ENCODE measurements at places on chromosomes 3 and 15. TPM values are rescaled to one million over a fixed set of nuclear protein-coding genes. Genes with fewer than 3 reads are reported as not detected.

GRCh38 chr3:119585856-119586570, 6.7 kb downstream of the ADPRH start:
- no peak for DNase-seq

- no peak for DNase-seq
Observed at GRCh38 chr15:40808861-40809450, 1.7 kb upstream of the DNAJC17 start.

- DNase-seq, result no peak
Observed at GRCh38 chr3:63768386-63768785, 50.7 kb upstream of the C3orf49 start.

- peak; percentile 90 for DNase-seq
Observed at GRCh38 chr3:13479582-13480339, at the start of gene HDAC11. Gene HDAC11 (plus strand): TSS chr3:13480306. CDS start chr3:13480348, 42 bp downstream.

DNA sequence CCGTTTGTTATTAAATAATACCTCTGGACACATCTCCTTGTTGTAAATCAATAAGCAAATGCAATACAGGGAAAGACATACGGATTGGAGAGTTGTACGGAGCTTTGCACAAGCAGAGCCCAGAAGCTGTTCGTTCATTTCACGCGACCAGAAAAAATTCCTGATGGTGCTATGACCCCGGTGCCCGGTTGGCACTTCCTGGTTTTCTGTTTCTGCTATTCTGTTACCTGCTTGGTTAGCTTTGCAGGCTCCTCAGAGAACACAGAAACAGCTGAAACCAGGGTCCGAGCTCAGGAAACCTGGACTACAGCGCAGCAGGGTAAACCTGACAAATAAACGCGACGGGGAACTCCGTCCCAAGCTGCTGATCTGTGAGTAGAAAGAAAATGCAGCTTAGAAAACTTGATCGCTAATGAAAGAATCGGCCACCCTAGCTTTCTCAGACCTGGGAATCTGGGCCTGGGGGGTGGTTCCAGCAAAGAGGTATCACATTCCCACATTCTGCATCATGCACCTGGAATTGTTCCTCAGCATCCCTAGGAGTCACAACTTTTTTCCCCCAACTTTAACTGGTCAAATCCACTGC, 845 bp downstream of the CNTN3 start:
- no peak for DNase-seq

DNA sequence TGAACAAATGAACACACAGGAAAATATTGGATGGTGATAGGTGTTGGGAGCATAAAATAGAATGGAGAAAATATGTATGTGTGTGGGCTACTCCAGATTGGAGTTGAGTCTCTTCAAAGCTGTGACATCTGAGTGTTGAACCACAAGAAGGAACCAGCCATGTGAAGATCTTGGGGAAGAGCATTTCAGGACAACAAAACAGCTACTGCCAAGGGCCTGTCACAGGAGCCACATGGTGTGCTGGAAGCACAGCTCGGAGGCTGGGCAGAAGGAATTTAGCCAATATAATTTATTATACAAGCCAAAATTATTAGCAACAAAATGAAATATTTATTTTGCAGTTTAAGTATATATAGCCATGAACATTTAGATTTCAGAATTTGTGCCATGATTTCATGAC, 108.3 kb upstream of the FGF7 start:
- DNase-seq, result no peak

DNA sequence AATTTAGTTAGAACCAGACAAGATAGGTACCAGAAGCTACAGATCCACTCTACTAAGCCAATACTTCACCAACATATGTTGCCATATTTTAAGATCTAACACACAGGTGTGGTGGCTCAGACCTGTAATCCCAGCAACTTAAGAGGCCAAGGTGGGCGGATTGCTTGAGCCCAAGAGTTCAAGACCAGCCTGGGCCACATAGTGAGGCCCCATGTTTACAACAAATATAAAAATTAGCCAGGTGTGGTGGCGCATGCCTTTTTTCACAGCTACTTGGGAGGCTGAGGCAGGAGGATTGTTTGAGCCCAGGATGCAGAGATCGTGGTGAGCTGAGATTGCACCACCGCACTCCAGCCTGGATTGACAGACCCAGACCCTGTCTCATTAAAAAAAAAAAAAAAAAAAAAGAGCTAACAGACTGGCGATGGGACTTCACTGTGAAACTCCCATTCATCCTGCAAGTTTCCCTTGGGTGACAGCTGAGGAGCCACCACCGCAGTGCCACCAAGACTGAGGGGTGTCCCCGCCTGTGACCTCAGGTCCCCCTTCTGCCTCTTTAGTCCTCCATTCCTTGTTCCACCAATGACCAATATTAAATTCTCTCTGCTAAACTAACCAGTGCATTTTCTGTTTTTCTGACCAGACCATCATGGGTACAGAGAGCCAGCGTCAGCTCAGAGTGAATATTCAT, 163.3 kb downstream of the OR4M2 start:
- DNase-seq, result no peak

GRCh38 chr3:55105647-55106046, 177.8 kb upstream of the LRTM1 start:
- DNase-seq, result no peak

DNA sequence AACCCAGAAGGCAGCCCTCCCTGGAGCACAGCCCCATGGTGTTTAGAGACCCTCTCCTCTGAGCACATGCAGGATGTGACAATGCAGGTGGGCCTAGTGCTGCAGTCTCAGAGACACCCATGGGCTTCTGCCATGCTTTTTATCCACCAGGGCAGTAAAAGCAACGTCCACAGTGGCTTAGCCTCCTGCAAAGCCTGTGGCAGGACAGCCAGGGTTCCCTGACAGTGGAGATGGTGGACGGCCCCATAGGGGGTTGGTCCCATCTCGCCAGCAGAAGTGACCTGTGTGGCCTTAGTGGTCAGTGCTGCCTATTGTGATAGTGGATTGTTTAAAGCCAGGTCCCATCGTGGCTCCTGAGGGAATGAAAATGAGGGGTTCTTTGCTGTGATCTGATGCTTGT, 46.6 kb downstream of the APBA2 start:
- no peak for DNase-seq

- DNase-seq, result no peak
Observed at GRCh38 chr3:38001456-38002081, 11.0 kb downstream of the VILL start.

- no peak for DNase-seq
Observed at GRCh38 chr3:102125197-102125993, 276.1 kb downstream of the NFKBIZ start.

DNA sequence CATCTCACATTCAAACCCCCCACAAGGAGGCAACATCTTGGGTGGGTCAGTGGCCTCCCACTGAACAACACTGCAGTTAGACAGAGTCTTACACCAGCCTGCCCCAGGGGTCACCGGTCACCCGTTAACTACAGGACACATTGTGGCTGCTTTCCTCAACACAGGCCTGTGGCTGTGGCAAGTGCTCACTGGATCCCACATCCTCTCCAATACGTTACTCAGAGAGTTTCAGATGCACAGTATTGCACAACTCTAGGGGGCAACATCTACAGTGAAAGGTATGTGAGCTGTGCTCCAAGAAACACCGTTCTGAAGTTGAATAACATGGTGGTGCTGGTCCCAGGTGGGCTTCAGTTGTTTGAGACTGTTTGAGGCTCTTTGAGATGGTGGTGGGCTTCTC, 41.0 kb downstream of the CTDSPL start:
- no peak for DNase-seq

DNA sequence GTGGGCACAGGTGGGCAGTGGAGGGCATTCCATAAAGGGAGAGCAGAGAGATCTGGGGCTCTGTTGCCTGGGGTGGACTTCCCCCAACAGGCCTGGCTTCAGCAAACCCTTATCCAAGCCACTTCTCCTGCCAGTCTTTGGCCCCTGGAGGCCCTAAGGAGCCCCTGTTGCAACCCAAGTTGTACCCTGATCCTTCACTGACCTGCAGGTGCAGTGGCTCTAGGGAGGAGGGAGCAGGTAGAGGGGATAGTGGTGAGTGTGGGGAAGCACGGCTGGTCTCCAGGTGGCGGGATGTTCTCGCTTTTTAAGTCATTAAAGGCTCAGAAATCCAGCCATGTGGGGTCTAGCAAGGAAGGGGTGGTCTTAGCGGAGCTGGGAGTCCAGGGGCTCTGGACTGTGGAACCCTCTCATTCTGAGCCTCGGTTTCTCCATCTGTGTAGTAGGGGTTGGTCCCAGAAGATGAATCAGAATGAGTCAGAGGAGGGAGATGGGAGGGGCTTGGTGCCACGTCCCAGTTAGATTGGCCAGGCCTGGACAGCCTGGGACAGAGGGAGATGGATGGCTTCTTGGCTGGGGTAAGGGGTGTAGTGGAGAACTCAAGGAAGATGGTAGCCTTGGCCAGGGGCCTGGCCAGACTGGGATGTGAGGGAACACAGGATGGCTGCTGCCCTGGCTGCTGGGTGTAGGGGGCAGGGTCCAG, 2.6 kb downstream of the ZBTB47 start:
- no peak for DNase-seq

GRCh38 chr3:110577854-110578253, 493.8 kb upstream of the NECTIN3 start:
- no peak for DNase-seq

DNA sequence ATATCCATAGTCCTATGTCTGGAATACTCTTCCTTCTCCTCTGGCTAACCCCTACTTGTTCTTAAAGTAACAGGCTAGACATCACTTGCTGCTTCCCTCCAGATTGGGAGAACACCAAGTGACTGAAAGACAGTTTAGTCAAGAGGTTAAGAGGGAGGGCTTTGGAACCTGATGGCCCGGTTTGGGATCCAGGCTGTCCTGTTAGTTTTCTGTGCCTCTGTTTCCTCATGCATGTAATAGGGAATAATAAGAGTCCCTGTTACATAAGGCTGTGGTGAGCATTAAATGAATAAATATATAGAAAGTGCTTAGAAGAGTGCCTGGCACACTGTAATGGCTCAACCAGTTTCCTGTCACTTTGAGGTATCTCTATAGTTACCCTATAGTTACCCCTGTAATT, 66.3 kb downstream of the TAMM41 start:
- DNase-seq, result no peak

DNA sequence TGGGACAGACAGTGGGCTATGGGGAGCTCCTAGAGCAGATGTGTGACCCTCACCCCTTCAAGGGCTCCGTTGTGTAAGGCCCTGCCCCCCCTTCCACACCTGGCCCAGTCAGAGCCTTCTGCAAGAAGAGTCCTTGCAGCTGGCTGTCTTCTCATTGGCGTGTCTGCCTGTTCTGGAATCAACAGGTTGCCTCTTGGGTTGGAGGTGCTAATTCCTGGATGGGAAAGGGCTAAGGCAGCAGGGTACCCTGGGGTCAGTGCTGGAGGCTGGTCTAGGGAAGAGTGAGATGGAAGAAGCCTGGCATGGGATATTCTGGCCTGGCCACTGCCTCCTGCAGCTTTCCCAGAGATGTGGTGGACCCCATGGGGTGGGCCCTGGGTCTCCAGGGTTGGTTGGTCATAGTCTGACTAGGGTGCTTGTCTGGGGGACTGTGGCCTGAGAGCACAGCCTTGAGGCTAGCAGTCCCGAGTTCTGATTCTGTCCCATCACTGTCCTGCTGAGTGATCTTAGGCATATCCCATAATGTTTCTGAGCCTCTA, 5.1 kb downstream of the TEX264 start:
- no peak for DNase-seq

GRCh38 chr3:46463868-46464241, 850 bp downstream of the LTF start:
- DNase-seq, result no peak

The FETUB gene
- polyA plus RNA-seq, result 0.65 TPM

The DNASE1L3 gene
- 19.7 TPM for polyA plus RNA-seq

The BTLA gene
- polyA plus RNA-seq, result 0.32 TPM

The TRAIP gene
- 12.7 TPM for polyA plus RNA-seq

The POLR2H gene
- 111 TPM for polyA plus RNA-seq
